ENCODE measurements at places on chromosomes 11 and 22.

GRCh38 chr11:23164022-23164421 lies 303.7 kb upstream of the CCDC179 start:
- no peak for DNase-seq

- no peak for DNase-seq
Observed at GRCh38 chr22:42307806-42308563, 37.5 kb upstream of the TCF20 start.

GRCh38 chr22:43501878-43502277 lies 90.1 kb downstream of the MPPED1 start:
- DNase-seq: no peak

DNA sequence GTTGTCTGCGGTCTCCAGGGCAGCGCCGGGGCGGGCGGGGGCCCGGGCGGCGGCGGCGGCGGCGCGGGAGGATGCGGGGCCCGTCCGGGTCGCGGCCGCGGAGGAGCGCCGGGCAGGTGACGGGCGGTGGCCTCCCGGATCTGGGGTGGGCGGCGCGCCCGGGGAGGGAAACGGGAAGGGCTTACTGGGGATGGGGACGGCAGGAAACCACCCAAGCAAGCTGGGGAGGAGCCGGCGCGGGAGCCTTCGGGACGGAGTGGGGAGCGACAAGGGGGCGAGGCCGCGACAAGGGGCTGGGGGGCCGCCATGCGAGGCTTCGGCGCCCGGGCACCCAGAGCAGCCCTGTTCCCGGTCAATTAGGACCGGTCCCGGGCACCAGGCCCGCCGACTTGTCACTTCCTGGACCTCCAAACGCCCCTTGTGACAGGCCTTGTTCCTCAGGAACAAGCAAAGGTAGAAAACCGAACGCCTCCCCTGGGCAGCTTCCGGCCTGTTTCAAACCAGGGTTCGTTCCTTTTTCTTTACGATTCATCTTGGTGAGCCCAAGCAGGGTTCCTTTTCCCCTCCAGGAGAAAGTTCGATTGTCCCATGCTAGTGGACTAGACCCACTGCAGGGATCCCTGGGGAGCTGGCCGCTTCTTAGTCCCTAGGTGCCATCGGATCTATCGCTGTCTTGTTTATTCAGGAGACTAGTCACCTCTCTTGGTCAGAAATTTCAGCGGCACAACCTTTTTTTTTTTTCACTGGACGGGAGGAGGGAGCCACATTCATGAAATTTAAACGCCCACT lies 492 bp downstream of the JHY start:
- DNase-seq: peak; percentile 79

DNA sequence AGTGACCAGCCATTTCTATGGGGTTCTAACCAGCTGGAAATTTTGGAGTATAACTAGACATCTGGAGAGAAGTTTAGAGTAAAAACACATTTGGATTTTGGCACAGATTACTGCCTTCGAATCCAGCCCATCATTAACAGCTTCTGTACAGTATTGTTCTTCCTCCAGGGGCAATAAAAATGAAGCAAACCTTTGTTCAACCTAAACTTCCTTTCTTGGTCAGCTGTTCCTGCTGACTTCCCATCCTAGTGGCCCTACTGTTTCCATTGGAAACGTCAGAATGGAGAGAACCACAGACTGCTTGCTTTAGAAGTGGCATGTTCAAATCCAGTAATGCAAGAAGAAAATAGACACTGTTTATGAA lies 203.7 kb upstream of the MTMR2 start:
- DNase-seq: peak; percentile 95

- no peak for DNase-seq
Observed at GRCh38 chr11:64063777-64064176, 28.0 kb downstream of the FLRT1 start.
